ENCODE measurements at places on chromosomes 5 and 9.

DNA sequence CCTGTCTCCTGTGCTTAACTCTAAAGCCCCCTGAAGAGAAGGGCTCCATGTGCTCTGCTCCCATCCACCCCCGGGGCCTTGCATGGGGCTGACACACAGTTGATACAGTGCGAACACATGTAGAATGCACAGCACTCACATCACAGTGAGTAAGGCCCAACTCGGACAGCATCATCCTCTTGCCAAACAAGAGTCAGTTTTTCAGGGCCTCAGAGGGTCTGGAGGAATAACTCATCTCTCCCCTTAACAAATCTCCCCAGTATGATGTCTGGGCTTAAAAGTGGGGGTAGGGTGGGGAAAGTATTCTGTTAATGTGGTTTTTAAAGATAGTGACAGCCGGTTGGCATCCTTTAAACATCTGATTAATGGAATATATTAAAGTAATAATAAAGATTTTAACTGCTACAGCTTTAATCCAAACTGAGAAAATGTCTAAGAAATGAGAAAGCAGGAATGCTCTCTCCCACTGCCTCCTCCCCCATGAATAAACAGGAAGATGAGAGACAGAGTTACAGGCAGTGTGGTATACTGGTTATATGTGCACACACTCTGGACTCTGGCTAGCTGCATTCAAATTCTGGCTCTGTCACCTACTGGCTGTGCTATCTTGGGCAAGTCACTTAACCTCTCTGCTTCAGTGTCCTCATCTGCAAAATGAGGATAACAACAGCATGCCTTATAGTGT is 22.5 kb downstream of the APBA1 start:
- DNase-seq: no peak

DNA sequence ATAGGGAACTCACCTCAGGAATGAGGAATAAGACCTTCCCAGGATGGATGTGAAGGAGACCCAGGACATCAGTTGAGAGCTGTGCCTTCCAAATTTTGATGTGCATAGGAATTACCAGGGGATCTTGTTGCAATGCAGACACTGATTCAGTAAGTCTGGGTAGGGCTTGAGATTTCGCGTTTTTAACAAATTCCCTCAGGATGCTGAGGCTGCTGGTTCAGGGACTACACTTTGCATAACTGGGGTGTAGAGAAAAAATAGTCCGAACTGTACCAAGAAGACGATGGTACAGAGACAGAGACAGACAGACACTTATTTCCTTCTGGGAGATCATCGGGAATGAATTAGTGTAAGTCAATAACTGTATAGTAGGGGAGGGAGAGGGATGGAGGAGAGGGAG is 82.3 kb upstream of the FREM1 start:
- no peak for DNase-seq

DNA sequence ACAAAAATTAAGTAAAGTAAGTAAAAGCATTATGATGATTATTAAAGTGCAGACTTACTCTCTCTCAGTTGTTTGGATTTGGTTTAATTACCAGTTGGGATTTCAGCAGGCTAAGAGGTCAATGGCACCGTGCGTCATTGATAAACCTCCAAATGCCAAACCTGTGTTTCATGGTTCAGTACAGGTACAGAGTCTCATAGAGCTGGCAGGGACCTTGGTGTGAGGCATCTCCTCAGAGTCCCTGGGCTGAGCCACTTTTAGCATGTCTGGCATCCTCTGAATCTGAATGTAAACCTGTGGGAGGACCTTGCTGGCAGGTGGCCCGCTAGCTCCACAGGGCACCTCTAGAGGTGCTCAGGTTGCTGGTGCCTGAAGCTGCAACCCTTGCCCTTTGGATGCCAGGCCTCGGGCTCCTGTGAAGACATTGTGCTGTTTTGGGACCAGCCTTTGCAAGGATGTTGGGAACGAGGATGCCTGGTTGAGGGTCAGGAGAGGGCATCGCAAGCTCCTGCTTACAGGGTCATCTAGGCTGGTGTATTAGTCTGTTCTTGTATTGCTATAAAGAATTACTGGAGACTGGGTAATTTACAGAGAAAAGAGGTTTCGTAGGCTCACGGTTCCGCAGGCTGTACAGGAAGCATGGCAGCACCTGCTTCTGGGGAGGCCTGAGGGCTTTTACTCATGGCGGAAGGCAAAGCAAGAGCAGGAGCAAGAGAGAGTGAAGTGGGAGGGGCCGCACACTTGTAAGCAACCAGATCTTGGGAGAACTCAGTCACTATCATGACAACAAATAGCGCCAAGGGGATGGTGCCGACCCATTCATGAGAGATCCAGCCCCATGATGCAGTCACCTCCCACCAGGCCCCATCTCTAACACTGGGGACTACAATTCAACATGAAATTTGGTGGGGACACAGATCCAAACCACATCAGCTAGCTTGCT is 14.9 kb upstream of the STC2 start:
- no peak for DNase-seq

DNA sequence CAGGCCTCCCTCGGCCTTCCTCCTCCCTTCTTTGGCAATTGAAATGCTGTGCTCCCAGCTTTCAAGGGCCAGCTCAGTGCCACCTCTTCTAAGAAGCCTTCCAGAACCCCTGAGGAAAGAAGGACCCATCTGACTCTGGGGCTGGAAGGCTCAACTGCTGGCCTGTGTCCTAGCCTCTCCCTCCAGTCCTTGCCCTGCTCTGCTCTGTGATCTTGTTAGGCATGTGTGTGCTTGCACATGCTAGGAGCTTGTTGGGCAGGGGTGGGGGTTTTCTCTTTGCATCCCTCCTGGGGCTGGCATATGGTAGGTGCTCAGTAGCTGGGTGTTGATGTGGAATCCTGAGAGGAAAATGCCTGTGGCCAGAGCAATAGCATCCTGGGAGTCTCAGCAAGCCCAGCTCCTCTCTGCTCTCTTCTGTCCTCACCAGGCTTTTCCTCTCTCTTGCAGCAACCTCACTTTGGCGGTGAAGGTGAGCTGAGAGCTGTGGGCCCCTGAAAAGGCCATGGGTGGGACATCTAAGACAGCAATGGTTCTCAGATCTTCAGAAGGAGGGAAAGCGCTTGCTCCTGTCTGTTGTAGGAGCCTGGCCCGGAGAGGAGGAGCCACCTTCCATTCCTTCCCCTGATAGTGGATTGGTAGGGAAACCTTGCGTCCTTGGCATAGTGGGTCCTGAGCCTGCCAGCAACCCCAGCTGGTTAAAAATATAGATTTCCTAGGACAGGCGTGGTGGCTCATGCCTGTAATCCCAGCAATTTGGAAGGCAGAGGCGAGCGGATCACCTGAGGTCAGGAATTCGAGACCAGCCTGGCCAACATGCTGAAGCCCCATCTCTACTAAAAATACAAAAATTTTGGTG is 9.9 kb downstream of the DOLK start:
- DNase-seq: no peak

GRCh38 chr5:67095346-67096171 is 101.0 kb downstream of the CD180 start:
- peak; percentile 38 for DNase-seq

DNA sequence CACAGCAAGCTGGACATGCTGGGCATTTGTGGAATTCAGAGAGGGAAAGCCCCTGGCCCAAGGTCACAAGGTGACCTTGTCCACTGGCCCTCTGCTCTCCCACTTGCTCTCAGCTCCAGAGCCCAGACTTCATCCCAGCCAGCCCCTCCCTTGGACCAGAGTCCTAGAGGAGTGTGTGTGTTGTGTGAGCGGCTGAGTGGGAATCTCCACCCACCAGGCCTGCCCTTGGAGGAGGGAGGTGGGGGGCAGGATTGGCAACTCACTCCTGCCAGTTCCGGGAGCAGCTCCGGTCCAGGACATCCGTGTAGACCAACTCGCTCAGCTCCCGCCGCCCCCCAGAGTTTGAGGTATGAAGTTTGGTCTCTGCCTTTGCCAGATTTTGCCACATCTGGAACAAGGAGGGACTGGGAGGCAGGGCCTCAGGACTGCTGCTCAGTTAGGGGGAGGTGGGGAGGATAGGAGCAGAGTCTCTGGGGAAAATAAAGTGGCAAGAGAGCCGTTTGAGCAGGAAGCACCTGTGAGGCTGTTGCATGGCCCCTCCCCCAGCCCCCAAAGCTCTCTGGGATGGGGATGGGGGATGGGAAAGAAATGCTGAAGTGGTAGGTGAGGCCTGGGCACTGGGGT is 1.4 kb downstream of the MZB1 start:
- no peak for DNase-seq

DNA sequence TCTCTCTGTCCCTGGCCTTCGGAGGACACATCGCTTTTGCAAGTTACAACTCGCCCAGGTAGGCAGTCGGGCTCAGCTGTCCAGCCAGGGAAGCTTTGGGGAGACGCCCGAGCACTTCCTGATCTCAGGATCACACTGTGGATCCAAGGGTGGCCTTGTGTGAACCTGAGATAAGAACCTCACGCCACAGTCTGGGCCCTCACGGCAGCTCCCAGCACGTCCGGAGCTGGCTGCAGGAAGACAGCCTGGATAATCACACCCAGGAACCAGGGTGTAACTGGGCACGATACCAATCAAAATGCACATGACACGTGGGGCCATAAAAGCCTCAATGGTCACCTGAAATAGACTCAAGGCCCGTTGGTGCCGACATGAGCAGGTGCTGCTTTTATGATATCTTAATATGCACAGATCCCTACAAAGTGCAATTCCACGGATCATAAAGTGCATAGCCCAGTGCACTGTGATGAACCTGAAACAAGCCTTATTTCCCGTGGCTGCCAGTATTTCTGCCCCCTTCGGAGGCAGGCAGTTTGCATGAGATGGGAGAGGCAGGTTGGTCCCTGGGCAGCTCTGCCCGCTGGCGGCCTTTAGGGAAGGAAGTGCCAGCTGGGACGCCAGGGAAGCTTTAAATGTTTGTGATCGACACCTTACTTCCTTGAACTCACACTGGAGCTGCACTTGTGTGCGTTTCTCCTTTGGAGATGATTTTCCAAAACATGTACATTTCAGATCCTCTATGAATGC is 14.5 kb downstream of the SLC6A18 start:
- no peak for DNase-seq

GRCh38 chr5:142719836-142720370 is 34.0 kb upstream of the FGF1 start:
- DNase-seq: no peak

- no peak for DNase-seq
Measured at GRCh38 chr5:102924963-102925362, 169.9 kb downstream of the PAM start.

DNA sequence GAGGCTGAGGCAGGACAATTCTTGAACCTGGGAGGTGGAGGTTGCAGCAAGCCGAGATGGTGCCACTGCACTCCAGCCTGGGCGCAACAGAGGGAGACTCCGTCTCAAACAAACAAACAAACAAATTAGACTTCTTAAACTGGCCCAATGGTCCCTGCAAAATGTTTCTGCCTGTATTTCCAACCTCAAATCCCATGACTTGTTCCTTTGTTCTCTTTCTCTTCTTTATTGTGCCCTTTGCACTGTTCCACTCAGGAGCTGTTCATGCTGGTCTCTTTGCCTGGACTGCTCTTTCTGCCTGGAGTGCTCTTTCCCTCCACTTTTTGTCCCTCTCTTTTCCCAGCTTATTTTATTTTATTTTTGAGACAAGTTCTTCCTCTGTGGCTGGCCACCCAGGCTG is 4.1 kb downstream of the RABEPK start:
- DNase-seq: no peak

GRCh38 chr9:38088006-38088925 is 19.2 kb upstream of the SHB start:
- DNase-seq: peak; percentile 87
